Left renal cortex interstitium (tissue), 4 donors: ENCODE measurements at places on chromosomes 16 and 17.

GRCh38 chr16:50839920-50840729 is 98.2 kb downstream of the CYLD start:
- DNase-seq = no peak

DNA sequence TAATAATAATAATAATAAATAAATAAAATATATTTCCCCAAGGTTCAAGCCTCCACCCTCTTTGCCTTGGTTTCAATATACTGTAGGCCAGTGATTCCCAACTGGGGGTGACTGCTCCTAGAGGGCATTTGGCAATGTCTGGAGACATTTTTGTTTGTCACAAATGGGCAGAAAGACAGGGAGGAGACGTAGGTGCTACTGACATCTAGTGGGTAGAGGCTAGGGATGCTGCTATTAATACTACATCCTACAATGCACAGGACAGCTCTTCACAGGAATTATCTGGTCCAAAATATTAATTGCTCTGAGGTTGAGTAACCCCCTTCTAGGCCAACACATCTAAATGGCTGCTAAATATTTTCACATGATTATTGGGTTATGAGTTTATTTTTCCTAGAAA is 12.8 kb upstream of the PRR14 start:
- no peak for DNase-seq

GRCh38 chr17:39393736-39394135 is 7.7 kb downstream of the FBXL20 start:
- no peak for DNase-seq

- DNase-seq = no peak
These were observed 8.5 kb downstream of the NAGPA start for GRCh38 chr16:5025171-5025632.

GRCh38 chr17:9024497-9024896 is 3.2 kb downstream of the NTN1 start:
- no peak for DNase-seq

GRCh38 chr16:85158743-85159178 is 46.5 kb upstream of the CIBAR2 start:
- DNase-seq = no peak

DNA sequence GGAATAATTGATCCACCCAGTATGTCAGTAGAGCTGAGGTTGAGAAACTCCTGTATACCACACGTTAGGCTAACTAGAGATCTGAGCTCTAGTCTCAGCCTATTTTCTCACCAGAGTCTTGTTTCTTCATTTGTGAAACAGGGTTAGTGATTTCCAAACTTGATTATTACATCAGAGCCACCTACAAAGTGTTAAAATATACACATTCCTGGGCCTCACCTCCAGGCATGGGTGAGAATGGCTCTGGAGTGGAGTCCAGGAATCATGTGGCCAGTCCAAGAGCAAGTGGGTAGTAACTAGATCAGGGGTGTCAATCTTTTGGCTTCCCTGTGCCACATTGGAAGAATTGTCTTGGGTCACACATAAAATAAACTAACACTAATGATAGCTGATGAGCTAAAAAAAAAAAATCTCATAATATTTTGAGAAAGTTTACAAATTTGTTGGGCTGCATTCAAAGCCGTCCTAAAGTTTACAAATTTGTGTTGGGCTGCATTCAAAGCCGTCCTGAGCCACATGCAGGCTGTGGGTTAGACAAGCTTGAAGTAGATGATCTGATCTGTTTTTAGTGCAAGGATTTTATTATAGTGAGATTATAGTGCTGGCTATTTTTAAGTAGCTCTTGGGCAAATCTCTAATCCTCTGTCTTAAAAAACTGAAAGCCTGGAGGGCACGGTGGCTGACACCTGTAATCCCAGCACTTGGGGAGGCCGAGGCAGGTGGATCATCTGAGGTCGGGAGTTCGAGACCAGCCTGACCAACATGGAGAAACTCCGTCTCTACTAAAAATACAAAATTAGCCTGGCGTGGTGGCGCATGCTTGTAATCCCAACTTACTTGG is 20.4 kb downstream of the PRCD start:
- no peak for DNase-seq

DNA sequence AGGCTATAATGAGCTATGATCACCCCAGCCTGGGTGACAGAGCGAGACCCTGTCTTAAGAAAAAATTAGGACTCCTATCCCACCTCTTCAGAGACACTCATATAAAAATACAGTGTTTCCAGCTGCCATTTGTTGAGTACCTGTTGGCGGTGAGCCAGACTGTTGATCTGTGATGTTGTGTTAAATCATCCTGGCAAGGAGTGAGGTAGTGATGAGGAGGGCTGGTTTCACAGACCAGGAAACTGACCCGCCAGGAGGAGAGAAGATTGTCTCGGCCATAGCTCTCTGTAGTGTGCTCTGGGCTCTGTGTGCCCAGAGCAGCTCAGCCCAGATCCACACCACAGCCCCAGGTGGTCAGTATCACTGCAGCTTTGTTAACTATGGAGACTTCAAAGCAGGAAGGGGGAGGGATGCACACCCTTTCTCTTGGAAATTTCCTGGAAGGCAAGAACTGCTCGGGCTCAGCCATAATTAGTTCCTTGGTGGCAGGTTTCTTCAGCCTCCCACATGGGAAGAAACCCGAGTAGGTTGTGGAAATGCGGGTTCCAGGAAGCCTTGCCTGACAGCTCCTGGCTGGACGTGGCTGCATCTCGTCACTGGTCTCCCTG is 343.0 kb downstream of the SNX29 start:
- DNase-seq = no peak

DNA sequence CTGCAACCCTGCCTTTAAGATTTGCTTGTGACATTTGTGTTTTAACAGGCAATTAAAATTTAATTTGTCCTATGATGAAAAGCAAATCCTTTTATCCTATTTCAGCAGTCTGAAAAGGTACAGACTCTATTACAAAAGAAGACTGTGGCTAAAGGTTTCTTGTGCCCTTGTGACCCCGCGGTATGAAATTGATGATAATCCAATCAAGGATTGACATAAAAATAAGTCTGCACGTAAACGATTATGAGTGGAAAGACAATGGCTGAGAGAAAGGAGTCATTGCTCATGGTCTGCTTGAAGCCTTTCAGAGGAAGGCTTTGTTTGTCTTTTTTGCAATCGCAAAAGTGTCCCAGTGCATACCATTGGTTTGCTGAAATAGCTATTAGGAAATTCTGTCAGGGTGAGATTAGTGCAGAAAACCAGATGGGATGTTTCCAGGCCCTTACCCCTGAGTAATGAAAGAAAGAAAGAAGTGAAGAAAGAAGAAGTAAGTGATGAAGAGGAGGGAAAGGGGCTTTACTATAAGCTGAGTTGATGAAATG is 867.8 kb upstream of the CDH8 start:
- no peak for DNase-seq

- DNase-seq = no peak
These were observed 10.8 kb upstream of the CBLN1 start for GRCh38 chr16:49292413-49292812.

DNA sequence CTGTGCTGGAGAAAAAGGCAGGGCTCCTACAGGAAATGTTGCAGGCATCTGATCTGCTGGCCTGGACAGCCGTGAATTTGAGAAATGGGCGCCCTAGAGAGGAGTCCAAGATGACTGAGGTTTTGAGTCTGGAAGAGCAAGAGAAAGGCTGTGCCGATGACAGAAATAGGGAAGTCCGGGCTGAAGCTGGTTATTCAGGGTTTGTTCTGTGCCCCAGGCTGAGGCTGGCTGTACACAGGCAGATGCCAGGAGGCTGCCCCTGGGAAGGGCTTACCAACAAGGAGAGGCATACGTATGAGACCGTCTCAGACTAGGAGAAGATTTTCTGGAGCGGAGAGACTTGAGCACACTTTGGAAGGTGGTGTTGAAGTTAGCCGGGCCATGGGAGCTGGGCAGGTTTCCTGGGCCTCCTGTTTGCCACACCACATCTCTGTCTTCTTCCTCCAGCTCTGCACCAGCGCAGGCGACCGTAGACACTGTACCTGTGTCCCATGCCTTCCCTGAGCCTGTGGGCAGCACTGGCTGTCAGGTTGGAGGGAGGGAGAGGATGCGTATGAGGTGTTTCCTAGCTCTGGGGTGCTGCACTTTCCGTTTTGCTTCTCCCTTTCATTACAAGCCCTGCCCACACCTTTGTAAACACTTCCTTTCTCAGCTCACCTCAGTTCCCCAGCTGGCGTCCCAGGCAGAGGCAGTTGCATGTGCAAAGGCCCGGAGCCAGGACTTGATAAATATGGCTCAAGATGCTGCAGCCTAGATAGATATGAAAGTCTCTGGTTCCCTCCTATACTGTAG is 80.8 kb downstream of the SPECC1 start:
- no peak for DNase-seq

- DNase-seq = no peak
These were observed 12.5 kb downstream of the TMIGD1 start for GRCh38 chr17:30321314-30321713.

GRCh38 chr16:57795431-57795878 is 6.8 kb downstream of the KIFC3 start:
- DNase-seq = no peak

GRCh38 chr16:84827131-84827574 is 7.4 kb downstream of the CRISPLD2 start:
- DNase-seq = no peak

DNA sequence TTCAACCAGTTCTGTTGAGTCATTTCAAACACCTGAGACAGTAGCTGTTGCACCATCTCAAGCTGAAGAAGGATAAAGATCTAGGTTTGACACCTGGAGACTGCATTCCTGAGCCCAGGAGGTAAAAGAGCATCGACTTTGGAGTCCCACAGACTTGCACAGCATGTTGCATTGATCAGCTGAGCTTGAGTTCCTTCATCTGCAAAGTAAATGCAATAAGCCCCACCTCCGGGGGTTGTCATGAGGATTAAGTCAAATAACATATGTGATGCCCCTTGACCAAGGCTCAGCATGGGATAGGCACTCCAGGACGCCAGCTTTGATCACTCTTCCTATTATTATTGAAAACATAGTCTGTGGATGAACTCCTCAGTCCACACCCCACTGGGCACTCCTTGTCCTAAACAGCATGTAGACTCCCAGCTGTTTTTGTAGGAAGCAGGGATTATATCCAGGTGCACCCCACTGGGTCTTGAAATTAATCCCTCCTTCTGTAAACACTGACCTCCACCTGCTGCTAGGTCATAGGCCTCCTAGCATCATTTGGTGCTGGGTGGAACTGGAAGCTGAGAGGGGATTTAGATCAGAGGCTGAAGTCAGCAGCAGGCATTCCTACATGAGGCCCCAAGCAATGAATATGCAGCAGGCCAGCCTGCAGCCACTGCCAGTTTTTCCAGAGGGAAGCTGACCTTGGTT is 259.0 kb downstream of the HS3ST4 start:
- no peak for DNase-seq

- DNase-seq = no peak
These were observed 59.5 kb downstream of the CCDC182 start for GRCh38 chr17:57685499-57686132.

DNA sequence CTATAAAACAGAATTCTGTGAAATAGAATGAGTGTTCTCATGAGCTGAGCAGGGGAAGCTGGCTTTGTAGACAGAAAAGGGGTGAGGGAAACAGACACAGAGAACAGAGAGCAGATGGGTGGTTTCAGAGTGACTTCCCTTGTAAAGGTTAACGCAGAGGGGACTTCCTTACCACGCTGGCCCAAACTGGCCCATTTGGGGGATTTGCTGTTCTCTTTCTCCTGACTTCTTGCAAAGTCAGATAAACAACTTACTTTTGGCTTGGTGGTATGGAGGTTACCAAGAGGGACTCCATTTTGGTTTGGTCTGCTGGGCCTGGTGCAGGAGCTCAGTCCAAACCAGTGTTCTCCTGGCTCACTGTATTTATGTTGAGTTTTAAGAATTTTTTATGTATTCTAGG is 48.4 kb downstream of the SEC14L1 start:
- DNase-seq = no peak

DNA sequence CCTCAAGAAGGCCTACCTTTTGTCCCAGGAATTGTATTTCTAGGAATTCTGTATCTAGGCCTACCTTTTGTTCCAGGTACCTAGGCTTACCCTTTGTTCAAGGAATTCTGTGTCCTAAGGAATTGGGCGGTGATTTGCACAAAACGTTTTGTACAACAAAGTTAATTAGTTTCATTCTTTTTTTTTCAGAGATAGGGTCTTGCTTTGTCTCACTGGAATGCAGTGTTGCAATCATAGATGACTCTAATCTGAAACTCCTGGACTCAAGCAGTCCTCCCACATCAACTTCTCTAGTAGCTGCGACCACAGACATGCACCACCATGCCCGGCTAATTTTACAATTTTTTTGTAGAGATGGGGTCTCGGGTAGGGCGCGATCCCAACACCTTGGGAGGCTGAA is 7.0 kb downstream of the CDR2L start:
- no peak for DNase-seq
